ENCODE measurements at places on chromosomes 12 and 14.
A peak's percentile ranks its signal among the peaks of the same experiment; 100 is the strongest.

DNA sequence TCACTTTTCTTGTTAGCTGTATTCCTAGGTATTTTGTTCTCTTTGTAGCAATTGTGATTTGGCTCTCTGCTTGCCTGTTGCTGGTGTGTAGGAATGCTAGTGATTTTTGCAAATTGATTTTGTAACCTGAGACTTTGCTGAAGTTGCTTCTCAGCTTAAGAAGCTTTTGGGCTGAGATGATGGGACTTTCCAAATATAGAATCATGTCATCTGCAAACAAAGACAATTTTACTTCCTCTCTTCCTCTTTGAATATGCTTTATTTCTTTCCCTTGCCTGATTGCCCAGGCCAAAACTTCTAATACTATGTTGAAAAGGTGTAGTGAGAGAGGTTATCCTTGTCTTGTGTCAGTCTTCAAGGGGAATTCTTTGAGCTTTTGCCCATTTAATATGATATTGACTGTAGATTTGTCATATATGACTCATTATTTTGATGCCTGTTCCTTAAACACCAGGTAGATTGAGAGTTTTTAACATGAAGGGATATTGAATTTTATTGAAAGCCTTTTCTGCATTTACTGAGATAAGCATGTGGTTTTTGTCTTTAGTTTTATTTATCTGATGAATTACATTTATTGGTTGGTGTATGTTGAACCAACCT lies 26.7 kb downstream of the CLECL1 start:
- no peak overlapping the region for H3K4me3 ChIP-seq
- H3K36me3 ChIP-seq = peaks cover 47% of the 10 kb centered on the region
- H3K4me1 ChIP-seq = peaks cover 74% of the 10 kb centered on the region
- peak overlapping the region; percentile 70 for H3K27ac ChIP-seq
- no peak for DNase-seq

- no peaks in the 10 kb centered on the region for H3K36me3 ChIP-seq
- no peak overlapping the region for H3K27ac ChIP-seq
- no peaks in the 10 kb centered on the region for H3K4me1 ChIP-seq
- DNase-seq = no peak
Observed at GRCh38 chr12:101945369-101946232, 68.2 kb downstream of the DRAM1 start.

DNA sequence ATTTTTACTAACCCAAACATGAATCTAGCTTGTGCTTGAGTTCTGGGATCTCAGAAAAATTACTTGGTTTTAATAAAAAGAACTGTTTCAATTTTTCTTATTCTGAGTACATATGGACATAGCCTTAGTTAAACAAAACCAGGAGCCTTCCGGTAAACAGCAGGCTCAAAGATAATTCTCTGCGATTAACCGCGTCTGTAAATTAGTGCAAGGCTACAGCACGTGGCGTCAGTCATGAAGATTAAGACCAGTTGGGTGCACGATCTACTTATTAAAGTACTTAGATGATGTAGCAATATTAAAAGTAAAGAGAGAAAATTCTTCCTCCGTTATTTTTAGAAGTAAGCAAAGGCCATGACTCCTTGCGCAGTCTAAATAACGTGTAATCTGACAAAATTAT lies 700 bp downstream of the KCNJ8 start:
- H3K36me3 ChIP-seq = no peaks in the 10 kb centered on the region
- H3K27ac ChIP-seq = no peak overlapping the region
- peaks cover 43% of the 10 kb centered on the region for H3K27me3 ChIP-seq
- peaks cover 8% of the 10 kb centered on the region for H3K4me1 ChIP-seq

DNA sequence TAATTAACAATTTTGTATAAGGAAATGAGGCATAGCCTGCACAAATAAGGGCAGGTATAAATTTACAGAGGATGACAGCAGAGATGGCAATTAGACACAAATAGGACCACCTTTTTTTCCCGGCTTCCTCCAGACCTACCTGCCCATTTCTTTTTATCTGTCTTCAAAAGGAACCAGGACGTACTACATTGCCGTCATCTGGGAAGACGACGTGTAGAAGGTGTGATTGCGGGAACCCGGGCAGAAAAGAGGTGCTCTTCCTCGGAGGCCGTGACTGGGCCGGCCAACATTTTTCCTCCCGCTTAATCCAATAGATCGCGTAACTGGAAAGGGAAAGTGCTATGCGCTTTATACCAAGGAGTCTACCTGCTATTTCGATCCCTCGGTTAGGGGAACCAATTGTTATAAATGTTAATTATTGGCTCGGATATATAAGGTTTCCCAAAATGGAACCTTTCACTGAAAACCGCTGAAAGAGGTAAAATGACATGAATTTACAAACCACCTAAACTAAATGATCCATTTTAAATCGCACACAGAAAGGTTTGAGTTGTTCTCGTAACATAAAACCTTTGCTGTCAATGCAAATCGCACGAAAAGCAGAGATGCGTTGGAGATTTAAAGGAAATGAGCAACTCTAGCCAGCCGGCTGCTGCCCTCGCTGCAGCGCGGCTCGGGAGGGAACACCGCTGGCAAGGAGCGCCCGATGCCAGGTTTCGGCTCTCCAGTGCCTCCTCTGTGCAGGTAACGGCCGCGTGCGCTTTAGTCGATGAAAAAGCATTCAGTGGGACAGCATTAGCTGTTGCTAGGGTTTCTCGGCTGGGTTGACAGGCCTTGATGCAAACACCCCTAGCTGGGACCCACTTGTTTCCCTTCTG lies 2.8 kb upstream of the SIX1 start:
- H3K27me3 ChIP-seq = peaks cover 99% of the 10 kb centered on the region
- peak overlapping the region; percentile 82 for H3K27ac ChIP-seq
- no peak overlapping the region for H3K4me3 ChIP-seq

DNA sequence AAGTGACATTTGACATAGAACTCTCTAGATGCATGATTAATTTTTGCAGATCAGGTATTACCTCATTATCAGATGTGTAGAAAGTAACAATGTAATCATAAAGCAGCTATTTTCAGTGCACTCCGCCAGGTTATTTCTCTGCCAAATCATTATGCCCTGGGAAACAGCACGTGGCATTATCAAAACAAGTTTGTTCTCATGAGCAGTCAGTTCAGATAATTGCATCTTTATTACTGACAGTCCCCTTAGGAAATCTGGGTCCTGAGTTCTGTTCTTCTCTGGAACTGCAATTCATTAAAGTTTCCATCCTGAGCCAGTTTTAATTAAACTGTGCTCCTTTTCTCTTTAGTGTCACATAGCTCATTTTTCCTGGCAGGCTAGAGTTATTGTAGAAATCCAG lies 94.7 kb upstream of the KRR1 start:
- H3K36me3 ChIP-seq = no peaks in the 10 kb centered on the region
- H3K27me3 ChIP-seq = peaks cover 7% of the 10 kb centered on the region
- H3K27ac ChIP-seq = no peak overlapping the region
- no peak overlapping the region for H3K4me3 ChIP-seq
- no peaks in the 10 kb centered on the region for H3K4me1 ChIP-seq

GRCh38 chr12:12890543-12891079 lies 751 bp upstream of the GPRC5A start:
- peaks cover 52% of the 10 kb centered on the region for H3K27me3 ChIP-seq
- DNase-seq = peak; percentile 46
- no peaks in the 10 kb centered on the region for H3K36me3 ChIP-seq
- peaks cover 15% of the 10 kb centered on the region for H3K4me1 ChIP-seq

GRCh38 chr12:20722142-20722541 lies 27.0 kb downstream of the SLCO1C1 start:
- H3K36me3 ChIP-seq = no peaks in the 10 kb centered on the region
- H3K27ac ChIP-seq = no peak overlapping the region
- H3K4me1 ChIP-seq = no peaks in the 10 kb centered on the region
- no peak for DNase-seq
- H3K27me3 ChIP-seq = no peaks in the 10 kb centered on the region
- H3K4me3 ChIP-seq = no peak overlapping the region

- no peaks in the 10 kb centered on the region for H3K36me3 ChIP-seq
- H3K4me3 ChIP-seq = no peak overlapping the region
- H3K4me1 ChIP-seq = no peaks in the 10 kb centered on the region
Observed at GRCh38 chr12:88834226-88834625, 254.0 kb upstream of the KITLG start.

GRCh38 chr12:97989366-97989940 lies 525.9 kb upstream of the TMPO start:
- H3K27me3 ChIP-seq = no peaks in the 10 kb centered on the region
- no peak overlapping the region for H3K4me3 ChIP-seq
- H3K27ac ChIP-seq = no peak overlapping the region
- no peaks in the 10 kb centered on the region for H3K36me3 ChIP-seq
- DNase-seq = no peak

DNA sequence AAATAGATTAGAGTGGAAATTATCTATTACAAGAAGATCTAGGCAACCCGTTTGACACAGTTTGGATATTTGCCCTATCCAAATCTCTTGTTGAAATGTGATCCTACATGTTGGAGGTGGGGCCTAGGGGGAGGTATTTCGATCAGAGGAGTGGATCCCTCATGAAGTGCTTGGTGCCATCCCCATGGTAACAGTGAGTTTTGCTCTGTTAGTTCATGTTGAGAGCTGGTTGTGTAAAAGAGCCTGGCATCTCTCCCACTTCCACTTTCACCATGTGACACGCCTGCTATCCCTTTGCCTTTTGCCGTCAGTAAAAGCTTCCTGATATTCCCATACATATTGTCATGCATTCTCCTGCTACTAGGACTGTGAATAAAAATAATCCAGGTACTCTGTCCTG lies 66.4 kb upstream of the FLRT2 start:
- no peaks in the 10 kb centered on the region for H3K27me3 ChIP-seq
- no peak overlapping the region for H3K27ac ChIP-seq
- H3K36me3 ChIP-seq = no peaks in the 10 kb centered on the region
- H3K4me3 ChIP-seq = no peak overlapping the region
- no peaks in the 10 kb centered on the region for H3K4me1 ChIP-seq
- no peak for DNase-seq

Data from activated naive CD4-positive, alpha-beta T cell treated with anti-CD3 and anti-CD28 coated beads, Interleukin-2, amount 10 ng/mL, durations not matched to agents 7 days and 5 days (primary cell).